ENCODE measurements at places on chromosomes 6 and 20. TPM values are rescaled to one million over a fixed set of nuclear protein-coding genes. Genes with fewer than 3 reads are reported as not detected.

DNA sequence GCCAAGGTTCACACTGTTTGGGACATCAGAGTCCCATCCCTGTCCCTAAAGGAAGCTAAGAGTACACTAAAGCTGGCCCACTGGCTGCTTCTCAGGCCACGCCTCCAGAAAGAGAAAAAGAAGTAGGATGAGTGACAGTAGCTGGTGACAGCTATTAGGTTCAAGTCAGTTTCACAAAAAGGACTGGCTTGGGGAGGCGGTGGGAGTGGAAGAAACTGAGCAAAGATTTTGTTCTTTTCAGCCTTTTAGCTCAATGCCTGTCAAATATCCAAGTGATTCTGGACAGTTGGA, 374.7 kb downstream of the ZFAND3 start:
- no peaks in the 10 kb centered on the region for H3K27me3 ChIP-seq
- no peak overlapping the region for H3K4me3 ChIP-seq
- no peak overlapping the region for H3K27ac ChIP-seq
- DNase-seq = no peak

- DNase-seq = no peak
- peaks cover 25% of the 10 kb centered on the region for H3K27me3 ChIP-seq
- no peak overlapping the region for H3K4me3 ChIP-seq
- H3K4me1 ChIP-seq = peaks cover 5% of the 10 kb centered on the region
Measured at GRCh38 chr6:3359101-3359752, 97.6 kb downstream of the SLC22A23 start.

DNA sequence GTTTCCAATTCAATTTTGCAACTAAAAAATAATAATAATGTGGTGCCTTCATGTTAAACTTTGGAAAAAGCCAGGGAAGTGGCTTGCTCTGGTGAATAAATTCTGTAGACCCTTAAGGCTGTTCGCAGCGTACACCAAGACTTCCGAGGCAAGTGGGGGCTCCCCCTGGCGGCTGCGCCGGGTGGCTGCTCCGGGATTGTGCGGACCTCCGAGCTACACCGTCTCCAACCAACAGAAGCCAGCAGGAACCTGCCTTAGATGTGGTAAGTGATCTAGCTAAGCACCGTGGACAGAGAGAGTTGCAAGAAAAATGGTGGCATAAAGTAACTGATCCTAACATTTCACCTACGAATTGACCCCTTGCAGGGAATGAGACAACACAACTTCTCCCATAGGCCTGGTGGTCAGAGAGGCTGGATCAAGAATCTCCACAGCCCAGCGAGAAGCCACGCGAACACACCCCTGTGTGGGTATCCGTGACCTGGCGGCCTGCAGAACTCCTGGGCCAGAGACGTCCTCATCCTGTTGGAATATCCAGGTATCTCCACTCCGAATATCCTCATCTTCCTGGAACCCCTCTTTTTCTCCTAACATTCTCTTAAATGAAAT, 69.6 kb downstream of the TBXT start:
- peak overlapping the region; percentile 20 for H3K4me3 ChIP-seq
- H3K27ac ChIP-seq = no peak overlapping the region
- H3K4me1 ChIP-seq = peaks cover 2% of the 10 kb centered on the region

The MPIG6B gene
- total RNA-seq = 0.71 TPM

GRCh38 chr6:6766230-6766905, 177.8 kb downstream of the LY86 start:
- H3K4me3 ChIP-seq = no peak overlapping the region
- peaks cover 8% of the 10 kb centered on the region for H3K27me3 ChIP-seq
- H3K27ac ChIP-seq = no peak overlapping the region
- H3K36me3 ChIP-seq = no peaks in the 10 kb centered on the region

All from activated CD8-positive, alpha-beta T cell treated with anti-CD3 and anti-CD28 coated beads, Interleukin-2, amount 10 ng/mL, durations not matched to agents 7 days and 5 days (primary cell).